ENCODE measurements at places on chromosomes 13 and 19.

DNA sequence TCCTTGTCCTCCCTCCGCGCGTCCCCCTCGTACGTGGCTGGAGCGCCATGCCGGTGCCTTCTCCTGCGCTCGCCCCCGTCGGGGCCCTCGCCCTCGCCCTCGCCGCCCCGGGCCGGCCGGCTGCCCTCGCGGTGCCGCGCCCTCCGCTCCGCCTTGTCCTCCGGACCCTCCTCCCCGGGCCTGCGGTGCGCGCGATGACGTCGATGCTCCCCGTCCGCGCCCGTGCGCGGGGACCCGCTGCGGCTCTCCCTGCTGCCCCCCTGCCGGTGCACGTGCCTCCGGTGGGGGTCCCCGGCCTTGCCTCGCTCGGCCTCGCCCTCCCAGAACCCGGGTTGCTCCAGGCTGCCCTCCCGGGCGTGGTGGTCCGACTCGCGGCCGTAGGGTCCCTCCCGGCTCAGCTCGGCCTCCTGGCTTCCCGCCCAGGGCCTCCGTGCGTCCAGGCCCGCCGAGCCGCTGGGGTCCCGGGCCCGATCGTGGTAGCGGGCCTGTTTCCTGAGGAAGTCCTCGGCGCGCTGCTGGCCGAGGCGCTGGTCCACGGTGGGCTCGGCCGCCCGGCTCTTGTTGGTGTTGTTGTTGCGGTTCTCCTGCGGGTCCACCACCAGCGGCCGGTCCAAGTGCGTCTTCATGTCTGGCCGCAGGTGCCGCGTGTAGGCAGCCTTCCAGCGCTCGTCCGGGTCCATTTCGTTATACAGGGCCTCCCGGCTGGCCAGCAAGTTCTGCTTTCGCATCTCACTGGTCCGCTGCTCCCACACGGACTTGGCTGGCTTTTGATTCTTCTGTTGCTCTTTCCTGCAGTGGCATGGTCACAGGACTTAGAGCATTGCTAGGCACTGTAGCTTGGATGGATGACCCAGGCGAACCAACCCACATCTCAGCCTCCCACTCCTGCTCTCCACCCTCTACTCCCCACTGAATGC, 148.6 kb downstream of the IER2 start:
- H3K36me3 ChIP-seq: no peaks in the 10 kb centered on the region
- H3K4me3 ChIP-seq: no peak overlapping the region
- DNase-seq: no peak
- H3K27ac ChIP-seq: no peak overlapping the region
- peaks cover 40% of the 10 kb centered on the region for H3K27me3 ChIP-seq

DNA sequence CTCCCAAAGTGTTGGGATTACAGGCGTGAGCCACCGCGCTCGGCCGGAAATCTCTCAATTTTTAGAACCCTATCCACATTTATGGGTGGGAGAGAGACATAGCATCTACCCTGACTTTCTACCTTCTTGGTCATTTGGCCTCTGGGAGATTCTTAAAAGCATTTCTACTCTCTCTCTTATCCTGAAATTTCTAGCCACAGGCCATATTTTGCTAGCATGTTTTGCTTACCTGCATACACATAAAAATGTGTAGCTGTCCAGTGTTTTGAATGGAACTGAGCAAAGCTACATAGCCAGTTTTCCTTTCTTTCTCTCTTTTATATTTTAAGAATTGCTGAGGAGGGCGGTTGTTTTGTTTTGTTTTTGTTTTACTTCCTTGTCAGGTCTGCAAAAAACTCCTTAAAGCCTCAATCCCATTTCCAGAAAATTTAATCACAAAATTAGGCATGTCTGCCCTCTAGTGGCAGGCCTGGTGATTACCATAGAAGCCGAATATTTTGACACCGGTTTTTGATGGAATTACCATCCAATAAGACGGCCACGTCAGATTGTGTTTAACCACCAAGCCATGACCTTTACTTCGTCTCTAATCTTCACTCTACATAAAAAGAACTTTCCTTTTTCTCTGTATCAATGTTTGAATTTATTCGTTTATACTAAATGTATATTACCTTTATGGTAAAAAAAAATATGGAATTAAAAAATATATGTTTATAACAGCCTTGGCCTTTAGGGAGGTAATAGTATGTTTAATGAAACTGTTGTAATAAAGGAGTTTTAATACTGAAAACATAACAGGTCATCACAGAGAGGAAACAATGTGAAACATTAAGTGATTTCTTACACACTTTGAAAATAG, 34.4 kb upstream of the OXGR1 start:
- peak; percentile 49 for DNase-seq
- H3K4me1 ChIP-seq: no peaks in the 10 kb centered on the region
- no peak overlapping the region for H3K4me3 ChIP-seq
- peaks cover 35% of the 10 kb centered on the region for H3K27me3 ChIP-seq
- H3K27ac ChIP-seq: no peak overlapping the region
- H3K36me3 ChIP-seq: no peaks in the 10 kb centered on the region

DNA sequence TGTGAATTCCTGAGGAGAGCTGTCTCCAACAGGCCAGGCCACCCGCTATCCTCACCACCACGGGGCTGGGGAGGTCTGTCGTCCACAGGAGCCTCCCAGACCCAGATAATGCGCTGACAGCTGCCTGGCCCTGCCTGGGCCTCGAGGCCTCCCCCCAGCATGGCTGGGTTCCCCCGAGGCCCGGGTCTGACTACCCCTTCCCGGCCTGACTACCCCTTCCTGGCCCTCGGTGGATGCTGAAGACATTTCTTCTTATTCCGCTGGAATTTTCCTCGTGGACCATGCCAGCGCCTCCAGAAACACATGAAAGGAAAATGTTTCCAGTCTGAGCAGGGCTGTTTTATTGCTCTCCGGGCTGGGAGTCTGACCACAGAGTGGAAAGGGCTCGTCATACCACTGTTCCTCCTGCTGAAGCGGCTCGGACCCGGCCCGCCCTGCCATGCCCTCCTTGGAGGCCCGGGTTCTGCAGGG, 16.8 kb upstream of the COMP start:
- no peak overlapping the region for H3K4me3 ChIP-seq
- no peak for DNase-seq
- H3K36me3 ChIP-seq: no peaks in the 10 kb centered on the region
- H3K4me1 ChIP-seq: peaks cover 3% of the 10 kb centered on the region
- no peak overlapping the region for H3K27ac ChIP-seq
- peaks cover 19% of the 10 kb centered on the region for H3K27me3 ChIP-seq

- H3K4me3 ChIP-seq: peak overlapping the region; percentile 73
- DNase-seq: peak; percentile 88
- peaks cover 92% of the 10 kb centered on the region for H3K36me3 ChIP-seq
- no peaks in the 10 kb centered on the region for H3K27me3 ChIP-seq
- peak overlapping the region; percentile 93 for H3K27ac ChIP-seq
Measured at GRCh38 chr19:10797541-10798256, 38.3 kb downstream of the TMED1 start.

GRCh38 chr13:20924758-20925394, 22.3 kb upstream of the XPO4 start:
- H3K27me3 ChIP-seq: no peaks in the 10 kb centered on the region
- H3K27ac ChIP-seq: no peak overlapping the region
- DNase-seq: peak; percentile 66
- no peaks in the 10 kb centered on the region for H3K36me3 ChIP-seq
- H3K4me3 ChIP-seq: no peak overlapping the region
- H3K4me1 ChIP-seq: no peaks in the 10 kb centered on the region

DNA sequence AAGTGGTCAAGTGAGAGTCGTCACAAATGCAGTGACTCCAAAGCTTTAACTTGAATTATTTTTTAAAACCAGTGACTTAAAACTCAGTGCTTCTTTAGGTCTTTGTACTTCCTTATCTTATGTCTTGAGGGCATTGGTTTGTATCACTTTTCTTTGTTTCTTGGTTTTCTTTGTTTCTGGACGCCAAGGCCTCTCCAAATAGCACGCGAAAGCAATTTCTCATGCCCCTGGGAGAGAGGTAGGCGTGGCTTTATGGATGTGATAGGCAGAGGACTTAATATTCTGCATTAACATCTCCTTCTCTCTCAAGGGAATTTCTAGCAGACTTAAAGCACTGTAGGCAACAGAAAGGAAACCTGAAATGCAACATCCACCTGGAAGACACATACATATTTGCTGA, 20.6 kb downstream of the UBE2L5 start:
- no peak overlapping the region for H3K27ac ChIP-seq
- peaks cover 20% of the 10 kb centered on the region for H3K4me1 ChIP-seq
- H3K36me3 ChIP-seq: no peaks in the 10 kb centered on the region
- no peak for DNase-seq
- H3K4me3 ChIP-seq: no peak overlapping the region

DNA sequence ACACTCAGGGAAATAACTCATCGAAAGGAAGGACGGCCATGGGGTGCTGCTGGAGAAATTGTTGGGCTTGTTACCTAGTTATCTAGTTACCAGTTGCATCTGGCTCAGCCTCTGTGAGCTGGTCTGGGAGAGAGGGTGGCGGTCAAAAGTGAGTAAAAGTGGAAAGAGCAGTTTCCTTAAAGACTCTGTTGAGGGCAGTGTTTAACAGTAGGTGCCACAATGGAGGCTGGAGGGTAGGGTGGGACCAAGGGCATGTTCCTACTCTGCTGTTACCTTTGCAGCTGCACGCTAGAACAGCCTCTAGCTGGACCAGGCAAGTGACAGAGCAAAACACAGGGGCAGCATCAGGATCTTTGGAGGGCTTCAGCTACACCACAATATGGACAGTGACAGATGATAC, 228.8 kb upstream of the STARD13 start:
- H3K27ac ChIP-seq: no peak overlapping the region
- H3K36me3 ChIP-seq: no peaks in the 10 kb centered on the region
- H3K4me1 ChIP-seq: no peaks in the 10 kb centered on the region
- H3K27me3 ChIP-seq: no peaks in the 10 kb centered on the region

GRCh38 chr19:35896643-35897040, 3.7 kb downstream of the NFKBID start:
- peaks cover 49% of the 10 kb centered on the region for H3K4me1 ChIP-seq
- no peak for DNase-seq
- H3K36me3 ChIP-seq: peaks cover 80% of the 10 kb centered on the region

DNA sequence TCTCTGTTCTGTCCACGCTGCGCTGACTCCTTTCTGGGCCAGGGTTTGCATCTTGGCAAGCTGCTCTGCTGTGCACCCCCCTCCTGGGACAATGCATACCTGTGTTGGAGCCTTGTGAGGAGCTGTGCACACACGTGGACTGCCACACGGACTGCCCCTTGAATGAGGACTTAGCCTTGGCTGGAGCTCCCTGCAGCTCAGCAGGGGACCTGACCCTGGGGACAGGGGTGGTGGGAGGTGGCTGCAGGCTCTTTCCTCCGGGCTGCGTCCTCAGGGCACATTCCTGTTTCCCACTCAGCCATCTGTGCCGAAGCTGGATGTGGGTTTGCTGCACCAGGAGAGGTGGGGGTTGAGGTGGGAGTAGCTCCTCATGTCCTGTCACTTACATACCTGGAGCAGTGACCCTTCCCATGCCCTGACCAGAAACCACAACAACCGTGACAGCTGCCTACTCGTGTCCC, 8.2 kb downstream of the RAB11B start:
- no peak overlapping the region for H3K4me3 ChIP-seq
- H3K36me3 ChIP-seq: peaks cover 31% of the 10 kb centered on the region
- no peak for DNase-seq
- H3K4me1 ChIP-seq: peaks cover 19% of the 10 kb centered on the region

- H3K27me3 ChIP-seq: peaks cover 3% of the 10 kb centered on the region
- DNase-seq: peak; percentile 68
- H3K4me1 ChIP-seq: peaks cover 8% of the 10 kb centered on the region
Measured at GRCh38 chr19:17289489-17289888, 7.8 kb downstream of the ANKLE1 start.

DNA sequence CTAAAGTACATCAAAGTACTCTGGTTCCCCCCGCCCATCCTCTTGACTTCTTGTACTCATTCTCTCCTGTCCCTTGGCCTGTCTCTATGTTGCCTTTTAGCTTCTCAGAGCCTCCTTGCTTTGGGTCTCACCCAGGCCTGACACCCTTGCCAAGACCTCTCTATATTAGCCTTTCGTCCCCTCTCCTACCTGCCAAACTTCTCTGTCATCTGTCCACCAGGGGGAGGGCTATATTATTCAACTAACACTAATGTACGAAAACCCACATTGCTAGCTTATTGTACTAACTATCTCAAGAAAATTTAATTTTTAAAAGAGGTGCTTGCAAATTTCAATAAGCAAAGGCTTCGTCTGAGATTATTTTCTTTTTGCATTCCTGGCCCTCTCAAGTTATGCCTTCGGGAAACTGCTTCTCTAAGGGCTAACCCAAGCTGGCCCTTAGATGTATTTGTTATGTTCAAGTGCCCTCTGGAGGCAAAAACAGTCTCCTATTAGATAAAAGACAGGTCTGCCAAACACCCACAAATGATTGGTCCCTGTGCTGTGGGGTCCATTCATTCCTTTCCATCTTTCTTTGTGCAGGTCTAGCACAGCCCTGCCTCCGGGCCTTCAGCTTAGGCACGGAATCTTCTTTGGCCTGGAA, 6.3 kb upstream of the MRPS31 start:
- H3K4me1 ChIP-seq: peaks cover 43% of the 10 kb centered on the region
- H3K27me3 ChIP-seq: no peaks in the 10 kb centered on the region
- peak overlapping the region; percentile 74 for H3K4me3 ChIP-seq

DNA sequence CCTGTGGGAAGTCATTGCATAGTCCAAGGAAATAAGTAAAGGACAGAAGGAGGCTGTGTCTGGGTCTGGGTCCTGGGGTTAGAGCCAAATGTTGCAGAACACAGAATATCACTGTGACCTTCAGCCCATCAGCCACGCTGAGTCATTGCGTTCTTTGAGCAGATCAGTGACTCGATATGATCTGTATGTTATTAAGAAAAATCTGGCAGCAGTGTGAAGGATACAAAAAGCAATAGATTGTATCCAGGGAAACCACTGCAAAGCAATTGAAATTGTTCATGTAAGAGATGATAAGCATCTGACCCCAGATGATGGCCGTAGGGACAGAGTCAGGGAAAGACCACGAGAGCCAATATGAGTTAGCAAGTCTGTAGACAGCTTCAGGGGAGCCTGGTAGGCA, 1575.1 kb upstream of the SLC10A2 start:
- no peaks in the 10 kb centered on the region for H3K36me3 ChIP-seq
- H3K27me3 ChIP-seq: peaks cover 3% of the 10 kb centered on the region
- no peak for DNase-seq

DNA sequence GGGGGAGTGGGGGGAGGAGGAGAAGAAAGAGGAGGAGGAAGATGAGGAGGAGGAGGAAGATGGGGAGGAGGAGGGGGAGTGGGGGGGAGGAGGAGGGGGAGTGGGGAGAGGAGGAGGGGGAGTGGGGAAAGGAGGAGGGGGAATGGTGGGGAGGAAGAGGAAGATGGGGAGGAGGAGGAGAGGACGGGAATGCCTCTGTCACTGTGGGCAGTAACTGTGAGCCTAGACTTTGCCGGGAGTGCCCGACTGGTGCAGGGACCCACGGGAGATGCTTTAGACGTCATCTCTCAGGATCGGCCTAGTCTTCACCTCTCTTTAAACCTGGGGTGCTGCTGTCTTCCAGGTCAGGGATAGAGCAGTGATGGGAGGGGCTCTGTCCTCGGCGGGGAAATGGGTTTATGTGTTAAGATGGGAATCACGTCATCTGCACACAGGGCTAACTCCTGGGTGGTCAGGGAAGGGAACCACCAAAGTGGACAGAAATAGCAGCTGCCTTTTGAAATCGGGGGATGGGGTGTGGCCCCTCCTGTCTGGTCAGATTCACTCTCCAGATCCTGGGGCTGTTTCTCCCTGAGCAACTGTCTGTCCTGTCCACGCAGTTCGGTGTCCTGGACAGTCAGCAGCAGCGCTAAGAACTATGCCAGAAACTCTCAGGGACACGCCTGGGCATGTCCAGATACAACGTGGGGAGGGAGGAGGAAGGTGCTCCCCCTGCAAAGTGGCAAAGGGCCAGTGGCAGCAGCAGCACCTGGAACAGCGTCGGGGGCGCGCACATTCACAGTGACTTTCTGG, 26.9 kb downstream of the GAS6 start:
- H3K4me3 ChIP-seq: no peak overlapping the region
- no peaks in the 10 kb centered on the region for H3K27me3 ChIP-seq
- no peak for DNase-seq
- H3K4me1 ChIP-seq: peaks cover 14% of the 10 kb centered on the region

All from activated T-cell treated with anti-CD3 and anti-CD28 coated beads, Interleukin-2, amount 50 U/mL, for 24 hours (primary cell).